ENCODE measurements at places on chromosomes 13 and 19. TPM values are rescaled to one million over a fixed set of nuclear protein-coding genes. Genes with fewer than 3 reads are reported as not detected.

CEACAM19 gene
- not detected for total RNA-seq

TMEM259 gene
- 183 TPM for total RNA-seq

ALOX5AP gene
- 88.7 TPM for total RNA-seq

SPC24 gene
- total RNA-seq = 80.4 TPM

CYP2A7 gene
- total RNA-seq = not detected

KLK14 gene
- total RNA-seq = 0.67 TPM

OR10H1 gene
- total RNA-seq = not detected

SPRED3 gene
- 1.2 TPM for total RNA-seq

ZNF528 gene
- 19.5 TPM for total RNA-seq

- peaks cover 55% of the 10 kb centered on the region for H3K4me1 ChIP-seq
- H3K27ac ChIP-seq = peak overlapping the region; percentile 99
- H3K4me3 ChIP-seq = peak overlapping the region; percentile 92
- no peaks in the 10 kb centered on the region for H3K27me3 ChIP-seq
Observed at GRCh38 chr19:54201172-54201701, 579 bp downstream of the RPS9 start.

GRCh38 chr13:74979703-74980102 is 502.3 kb downstream of the TBC1D4 start:
- no peaks in the 10 kb centered on the region for H3K27me3 ChIP-seq
- DNase-seq = no peak
- H3K27ac ChIP-seq = no peak overlapping the region
- no peaks in the 10 kb centered on the region for H3K36me3 ChIP-seq

GRCh38 chr19:18397242-18398202 is at the start of gene LRRC25:
LRRC25 (minus strand) TSS chr19:18397622; CDS start chr19:18396963, 659 bp downstream.
- H3K27me3 ChIP-seq = peaks cover 18% of the 10 kb centered on the region
- H3K4me3 ChIP-seq = no peak within 1 kb of the TSS
- no peak within 1 kb of the TSS for H3K27ac ChIP-seq
- no peaks in the 10 kb centered on the region for H3K36me3 ChIP-seq
- peaks cover 16% of the 10 kb centered on the region for H3K4me1 ChIP-seq

GRCh38 chr13:95209109-95209508 is 92.1 kb downstream of the ABCC4 start:
- no peaks in the 10 kb centered on the region for H3K27me3 ChIP-seq
- H3K4me3 ChIP-seq = no peak overlapping the region
- no peaks in the 10 kb centered on the region for H3K36me3 ChIP-seq
- H3K4me1 ChIP-seq = no peaks in the 10 kb centered on the region
- DNase-seq = no peak

DNA sequence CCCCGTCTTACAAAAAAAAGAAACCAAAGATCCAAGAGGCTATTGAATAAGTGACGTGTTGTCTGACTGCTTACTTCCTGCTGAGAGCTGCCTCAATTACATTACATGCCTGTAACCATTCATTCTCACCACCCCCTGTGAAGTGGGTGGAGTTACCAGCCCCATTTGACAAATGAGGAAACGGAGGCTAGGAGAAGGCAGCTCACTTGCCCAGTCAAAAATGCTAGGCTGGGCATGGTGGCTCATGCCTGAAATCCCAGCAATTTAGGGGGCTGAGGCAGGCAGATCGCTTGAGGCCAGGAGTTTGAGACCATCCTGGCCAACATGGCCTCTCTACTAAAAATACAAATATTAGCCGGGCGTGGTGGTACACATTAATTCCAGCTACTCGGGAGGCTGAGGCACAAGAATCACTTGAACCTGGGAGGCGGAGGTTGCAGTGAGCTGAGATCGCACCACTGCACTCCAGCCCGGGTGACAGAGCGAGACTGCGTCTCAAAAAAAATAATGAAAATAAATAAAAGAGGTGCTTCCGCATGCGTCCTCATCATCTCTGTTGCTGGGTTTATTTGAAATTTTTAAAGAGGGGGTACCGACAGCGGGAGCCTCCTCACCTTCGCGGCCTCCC is 499 bp downstream of the LSM7 start:
- H3K4me1 ChIP-seq = peaks cover 62% of the 10 kb centered on the region
- peaks cover 25% of the 10 kb centered on the region for H3K36me3 ChIP-seq

GRCh38 chr19:37986048-37986750 is 79.2 kb downstream of the SIPA1L3 start:
- no peak for DNase-seq
- peak overlapping the region; percentile 80 for H3K27ac ChIP-seq
- no peak overlapping the region for H3K4me3 ChIP-seq
- H3K27me3 ChIP-seq = no peaks in the 10 kb centered on the region
- H3K36me3 ChIP-seq = no peaks in the 10 kb centered on the region

GRCh38 chr19:4952945-4953344 is 16.0 kb upstream of the KDM4B start:
- DNase-seq = no peak
- H3K4me3 ChIP-seq = no peak overlapping the region
- H3K36me3 ChIP-seq = peaks cover 42% of the 10 kb centered on the region
- no peak overlapping the region for H3K27ac ChIP-seq
- H3K4me1 ChIP-seq = no peaks in the 10 kb centered on the region
- H3K27me3 ChIP-seq = no peaks in the 10 kb centered on the region

GRCh38 chr19:39845584-39845932 is 621 bp downstream of the FBL start:
- peaks cover 8% of the 10 kb centered on the region for H3K36me3 ChIP-seq
- H3K27me3 ChIP-seq = no peaks in the 10 kb centered on the region
- peak overlapping the region; percentile 92 for H3K27ac ChIP-seq

- no peaks in the 10 kb centered on the region for H3K36me3 ChIP-seq
- H3K4me3 ChIP-seq = no peak overlapping the region
- no peaks in the 10 kb centered on the region for H3K27me3 ChIP-seq
- peaks cover 15% of the 10 kb centered on the region for H3K4me1 ChIP-seq
- no peak overlapping the region for H3K27ac ChIP-seq
Observed at GRCh38 chr19:35049456-35049855, 7.9 kb downstream of the HPN start.
